ENCODE measurements at places on chromosomes 3 and 15. TPM values are rescaled to one million over a fixed set of nuclear protein-coding genes. Genes with fewer than 3 reads are reported as not detected.

Gene CGNL1
- total RNA-seq, result 1.5 TPM

Gene CD200R1
- total RNA-seq, result not detected

Gene PCBP4
- total RNA-seq, result 38.6 TPM

Gene WDR93
- total RNA-seq, result under 0.01 TPM

Gene CPA3
- not detected for total RNA-seq

Gene FGD5
- 0.37 TPM for total RNA-seq

Gene FANCD2OS
- not detected for total RNA-seq

Gene ZNF662
- 1.9 TPM for total RNA-seq

Gene TM4SF1
- total RNA-seq, result 287 TPM

Gene PGBD4
- total RNA-seq, result 2.6 TPM

Gene CACNA2D2
- total RNA-seq, result under 0.01 TPM

Gene KBTBD13
- total RNA-seq, result not detected

Gene CYP8B1
- not detected for total RNA-seq

Gene SLC15A2
- 0.11 TPM for total RNA-seq

Gene NLGN1
- total RNA-seq, result 20.1 TPM

Gene CILP
- total RNA-seq, result under 0.01 TPM

Gene IL20RB
- 1.8 TPM for total RNA-seq

Gene THRB
- 0.77 TPM for total RNA-seq

Gene GRK7
- under 0.01 TPM for total RNA-seq

Gene PPCDC
- total RNA-seq, result 9.2 TPM

Gene MESP1
- total RNA-seq, result 1.1 TPM

Measured in uterine smooth muscle cell (primary cell).